Astrocyte (in vitro differentiated cells and primary cell): ENCODE measurements at places on chromosomes 11 and 22. TPM values are rescaled to one million over a fixed set of nuclear protein-coding genes. Genes with fewer than 3 reads are reported as not detected.

OR5A1 gene
- total RNA-seq = not detected in 2 replicates

MYBPC3 gene
- total RNA-seq = not detected in 2 replicates

NCF4 gene
- not detected in 2 replicates for total RNA-seq

PGA3 gene
- total RNA-seq = 0.43 TPM in 1 of 2 replicates, not detected in the other

YPEL4 gene
- 0.09 and 0.62 TPM in 2 replicates for total RNA-seq

C1QTNF6 gene
- total RNA-seq = 6.0 and 8.4 TPM in 2 replicates

TTLL12 gene
- 21.4 and 21.6 TPM in 2 replicates for total RNA-seq

CD3E gene
- not detected in 2 replicates for total RNA-seq

DUSP8 gene
- 13.8 and 14.8 TPM in 2 replicates for total RNA-seq

DEUP1 gene
- 0.41 and 0.91 TPM in 2 replicates for total RNA-seq

OR4C16 gene
- not detected in 2 replicates for total RNA-seq

BAIAP2L2 gene
- 0.54 and 0.94 TPM in 2 replicates for total RNA-seq

SLCO2B1 gene
- 2.6 and 5.0 TPM in 2 replicates for total RNA-seq
